Heart right ventricle (tissue), 16 donors: ENCODE measurements at places on chromosomes 2 and 18. TPM values are rescaled to one million over a fixed set of nuclear protein-coding genes. Genes with fewer than 3 reads are reported as not detected.
A peak's percentile ranks its signal among the peaks of the same experiment; 100 is the strongest.

GRCh38 chr2:43559391-43560230 is 36.2 kb downstream of the THADA start:
- H3K27me3 ChIP-seq, result no peaks in the 10 kb centered on the region
- no peak for DNase-seq
- no peak overlapping the region for H3K27ac ChIP-seq
- H3K4me3 ChIP-seq, result no peak overlapping the region
- H3K4me1 ChIP-seq, result no peaks in the 10 kb centered on the region
- H3K36me3 ChIP-seq, result peaks cover 97% of the 10 kb centered on the region

- no peak overlapping the region for H3K27ac ChIP-seq
- no peak for DNase-seq
- H3K4me1 ChIP-seq, result peaks cover 42% of the 10 kb centered on the region
- H3K36me3 ChIP-seq, result peaks cover 18% of the 10 kb centered on the region
- no peak overlapping the region for H3K4me3 ChIP-seq
Measured at GRCh38 chr18:79942786-79943607, 8.5 kb downstream of the SLC66A2 start.

Gene IHH
- not detected for total RNA-seq

Gene SERPINB13
- total RNA-seq, result not detected

Gene SERPINB10
- not detected for total RNA-seq

GRCh38 chr2:18745431-18746272 is 156.3 kb upstream of the NT5C1B start:
- H3K4me3 ChIP-seq, result no peak overlapping the region
- H3K27ac ChIP-seq, result no peak overlapping the region
- H3K4me1 ChIP-seq, result peaks cover 17% of the 10 kb centered on the region
- H3K36me3 ChIP-seq, result no peaks in the 10 kb centered on the region
- no peak for DNase-seq

GRCh38 chr18:5998907-5999306 is 103.6 kb upstream of the TMEM200C start:
- H3K4me3 ChIP-seq, result no peak overlapping the region
- H3K4me1 ChIP-seq, result no peaks in the 10 kb centered on the region
- no peaks in the 10 kb centered on the region for H3K36me3 ChIP-seq
- H3K27ac ChIP-seq, result no peak overlapping the region
- no peaks in the 10 kb centered on the region for H3K27me3 ChIP-seq

Gene GALNT14
- total RNA-seq, result 0.17 TPM

Gene KCNG2
- 0.16 TPM for total RNA-seq

DNA sequence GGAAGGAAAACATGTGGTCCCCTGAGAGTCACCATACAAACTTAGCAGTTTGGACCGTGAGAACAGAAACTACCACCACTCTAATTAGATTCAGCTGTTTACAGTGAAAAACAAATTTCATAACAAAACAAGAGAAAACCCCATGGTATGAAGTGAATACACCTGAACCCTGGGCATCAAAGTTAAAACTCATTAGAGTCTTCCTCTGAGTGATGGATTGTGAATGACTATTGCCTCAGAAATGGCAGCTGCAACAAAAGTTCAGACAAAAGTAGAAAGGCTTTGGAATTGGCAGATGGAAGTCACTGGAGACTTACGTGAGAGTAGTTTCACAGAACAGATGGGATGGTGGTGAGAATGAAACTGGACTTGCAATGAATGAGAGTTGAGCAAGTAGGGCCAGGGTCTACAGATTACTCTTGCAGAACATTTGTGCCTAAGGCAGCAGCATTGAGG is 98.0 kb downstream of the AAK1 start:
- H3K27ac ChIP-seq, result no peak overlapping the region
- no peak overlapping the region for H3K4me3 ChIP-seq
- no peak for DNase-seq
- no peaks in the 10 kb centered on the region for H3K27me3 ChIP-seq
- H3K36me3 ChIP-seq, result peaks cover 40% of the 10 kb centered on the region

Gene SLC4A1AP
- 22.2 TPM for total RNA-seq

- H3K36me3 ChIP-seq, result peaks cover 3% of the 10 kb centered on the region
- H3K27me3 ChIP-seq, result no peaks in the 10 kb centered on the region
- peak overlapping the region; percentile 49 for H3K27ac ChIP-seq
- DNase-seq, result no peak
- peaks cover 22% of the 10 kb centered on the region for H3K4me1 ChIP-seq
Measured at GRCh38 chr2:55518841-55519165, 715 bp upstream of the CFAP36 start.

GRCh38 chr18:13587937-13588336 is 138.4 kb downstream of the FAM210A start:
- no peak overlapping the region for H3K27ac ChIP-seq
- H3K36me3 ChIP-seq, result no peaks in the 10 kb centered on the region

DNA sequence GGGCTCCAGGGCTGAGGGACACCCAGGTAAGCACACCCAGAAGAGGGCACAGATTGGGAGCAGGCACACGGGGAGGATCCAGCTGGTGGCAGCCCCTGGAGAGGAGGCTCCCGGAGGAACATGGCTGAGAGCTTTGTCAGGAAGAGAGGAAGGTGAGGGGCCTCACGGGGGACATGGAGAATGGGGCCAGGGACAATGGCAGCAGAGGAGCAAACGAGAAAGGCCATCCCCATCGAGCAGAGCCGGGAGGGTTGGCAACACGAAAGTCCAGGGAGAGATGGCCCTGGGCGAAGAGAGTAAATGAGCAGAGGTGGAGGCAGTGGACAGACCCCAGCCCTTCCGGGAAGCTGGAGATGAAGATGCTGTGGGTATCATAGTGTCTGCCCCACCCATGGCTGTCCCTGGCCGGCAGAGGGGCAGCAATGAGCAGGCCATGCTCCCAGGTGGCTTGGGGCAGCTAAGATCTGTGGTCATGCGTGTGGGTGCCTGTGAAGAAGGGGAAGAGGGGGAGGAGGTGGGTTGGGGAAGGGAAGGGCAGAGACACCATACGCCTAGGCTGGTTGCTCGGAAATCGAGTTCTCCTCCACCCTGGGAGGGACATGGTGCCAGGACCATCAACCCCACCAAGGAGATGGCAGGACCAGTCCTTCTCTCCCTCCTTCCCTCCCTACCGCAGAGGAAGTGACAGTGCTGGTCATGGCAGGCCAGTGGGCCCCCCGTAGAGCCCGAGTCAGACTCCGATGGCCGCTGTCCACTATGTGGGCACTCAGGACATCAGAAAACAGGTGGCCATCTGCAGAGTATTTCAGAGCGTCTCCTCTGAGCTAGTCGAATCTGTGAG is 191.7 kb downstream of the NDUFA10 start:
- no peak overlapping the region for H3K4me3 ChIP-seq
- no peak overlapping the region for H3K27ac ChIP-seq
- no peak for DNase-seq
- H3K4me1 ChIP-seq, result peaks cover 16% of the 10 kb centered on the region
